Activated CD8-positive, alpha-beta T cell treated with anti-CD3 and anti-CD28 coated beads for 36 hours (primary cell): ENCODE measurements at places on chromosomes 7 and 10.

GRCh38 chr7:107726356-107727130 lies 17.4 kb upstream of the CBLL1 start:
- DNase-seq = no peak

DNA sequence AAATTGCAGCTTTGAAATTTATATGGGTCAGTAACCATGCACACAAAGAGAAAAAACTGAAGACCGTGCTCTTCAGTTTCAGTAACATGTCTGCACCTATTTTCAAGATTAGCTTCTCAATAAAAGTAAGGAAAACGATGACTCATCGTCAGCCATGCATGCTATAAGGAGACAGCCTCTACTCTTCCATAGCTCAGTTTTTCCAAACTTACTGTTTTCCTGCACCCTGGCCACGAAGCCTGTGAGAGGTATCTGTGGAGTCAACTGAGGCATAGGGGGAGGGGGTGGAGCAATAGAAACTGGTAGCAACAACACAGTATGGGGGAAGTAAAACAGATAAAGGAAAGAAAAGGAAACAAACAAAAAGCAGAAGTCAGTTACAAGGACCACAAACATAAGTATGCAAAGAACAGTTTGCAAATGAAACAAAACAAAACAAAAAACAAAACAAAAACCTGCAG lies 58.0 kb downstream of the PDSS1 start:
- no peak for DNase-seq

DNA sequence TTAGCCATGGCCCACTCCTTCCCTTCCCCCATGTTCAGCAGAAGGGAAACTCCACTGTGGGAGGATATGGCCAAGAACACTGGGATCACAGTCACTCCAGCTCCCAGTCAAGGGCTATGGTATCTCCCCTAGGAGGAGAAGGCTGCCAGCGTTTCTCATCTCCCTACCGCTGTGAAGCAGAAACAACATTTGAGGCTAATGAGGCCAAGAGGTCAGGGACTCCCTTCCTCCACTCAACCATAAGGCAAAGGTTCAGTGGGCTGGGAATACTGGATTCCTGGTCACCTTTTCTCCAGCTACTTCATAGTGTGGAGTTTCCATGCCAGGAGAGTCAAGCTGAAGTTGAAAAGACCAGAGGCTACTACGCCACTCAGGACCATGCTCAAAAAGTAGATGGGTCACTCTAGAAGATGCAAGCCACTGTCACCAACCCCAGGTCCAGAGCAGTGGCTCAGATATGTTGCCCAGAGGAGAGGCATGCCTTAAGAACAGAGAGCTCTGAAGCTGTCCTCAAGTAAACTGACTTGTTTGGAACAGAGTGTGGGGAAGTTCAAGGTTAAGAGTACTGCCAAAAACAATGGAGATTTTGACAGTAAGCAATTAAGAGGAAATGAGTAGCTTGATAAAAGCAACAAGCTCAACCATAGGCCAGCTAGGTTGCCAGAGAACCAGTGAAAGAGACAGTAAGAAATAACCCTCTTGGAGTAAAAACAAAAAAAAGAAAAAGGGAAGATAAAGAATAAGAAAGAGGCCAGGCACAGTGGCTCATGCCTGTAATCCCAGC lies 3.8 kb upstream of the TMEM140 start:
- DNase-seq = no peak

DNA sequence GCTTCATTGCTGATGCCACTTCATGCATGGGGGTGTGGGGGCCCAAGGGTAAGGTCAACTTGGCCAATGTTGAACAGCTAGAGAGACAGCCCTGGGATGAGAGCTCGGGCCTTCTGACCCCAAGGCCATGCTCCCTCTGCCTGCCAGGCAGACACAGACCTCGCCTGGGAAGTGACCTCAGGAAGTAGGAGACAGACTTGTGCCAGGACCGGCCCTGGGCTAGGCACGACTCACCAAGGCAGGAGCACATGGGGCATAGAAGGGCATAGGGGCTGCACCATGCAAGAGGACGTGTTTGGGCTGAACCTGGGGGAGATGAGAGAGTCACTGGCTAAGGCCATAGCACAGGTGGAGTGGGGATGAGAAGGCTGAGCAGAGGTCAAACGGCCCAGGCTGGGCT lies 27.1 kb downstream of the ZCCHC24 start:
- no peak for DNase-seq

DNA sequence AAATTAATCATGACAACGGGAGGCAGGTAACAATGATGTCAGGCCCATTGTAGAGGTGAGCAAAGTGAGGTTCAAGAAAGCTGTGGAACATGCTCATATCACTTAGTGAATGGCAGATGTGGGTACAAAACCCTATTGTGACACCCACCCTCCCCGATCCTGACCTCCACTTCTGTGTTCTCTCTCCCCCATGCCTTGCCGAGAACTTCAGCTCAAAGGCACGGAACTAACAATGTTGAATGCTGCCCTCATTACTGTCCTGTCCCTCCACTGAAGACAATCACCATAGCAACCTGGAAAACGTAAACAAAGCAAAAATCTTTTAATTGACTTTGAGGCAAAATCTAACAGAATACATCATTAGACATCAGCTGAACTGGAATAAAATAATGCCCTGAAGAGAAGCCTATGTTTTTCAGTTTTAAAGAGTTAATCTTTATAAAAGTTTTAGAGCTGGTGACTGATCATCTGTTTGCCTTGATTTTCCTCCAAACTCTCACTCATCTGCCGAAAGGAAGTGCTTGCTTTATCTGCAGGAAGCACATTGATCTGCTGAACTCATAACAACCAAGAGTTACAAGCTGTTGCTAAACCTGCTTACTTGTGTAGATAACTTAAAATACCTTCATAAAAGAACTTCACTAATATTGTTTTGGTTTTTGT lies 133.6 kb downstream of the CUBN start:
- no peak for DNase-seq

DNA sequence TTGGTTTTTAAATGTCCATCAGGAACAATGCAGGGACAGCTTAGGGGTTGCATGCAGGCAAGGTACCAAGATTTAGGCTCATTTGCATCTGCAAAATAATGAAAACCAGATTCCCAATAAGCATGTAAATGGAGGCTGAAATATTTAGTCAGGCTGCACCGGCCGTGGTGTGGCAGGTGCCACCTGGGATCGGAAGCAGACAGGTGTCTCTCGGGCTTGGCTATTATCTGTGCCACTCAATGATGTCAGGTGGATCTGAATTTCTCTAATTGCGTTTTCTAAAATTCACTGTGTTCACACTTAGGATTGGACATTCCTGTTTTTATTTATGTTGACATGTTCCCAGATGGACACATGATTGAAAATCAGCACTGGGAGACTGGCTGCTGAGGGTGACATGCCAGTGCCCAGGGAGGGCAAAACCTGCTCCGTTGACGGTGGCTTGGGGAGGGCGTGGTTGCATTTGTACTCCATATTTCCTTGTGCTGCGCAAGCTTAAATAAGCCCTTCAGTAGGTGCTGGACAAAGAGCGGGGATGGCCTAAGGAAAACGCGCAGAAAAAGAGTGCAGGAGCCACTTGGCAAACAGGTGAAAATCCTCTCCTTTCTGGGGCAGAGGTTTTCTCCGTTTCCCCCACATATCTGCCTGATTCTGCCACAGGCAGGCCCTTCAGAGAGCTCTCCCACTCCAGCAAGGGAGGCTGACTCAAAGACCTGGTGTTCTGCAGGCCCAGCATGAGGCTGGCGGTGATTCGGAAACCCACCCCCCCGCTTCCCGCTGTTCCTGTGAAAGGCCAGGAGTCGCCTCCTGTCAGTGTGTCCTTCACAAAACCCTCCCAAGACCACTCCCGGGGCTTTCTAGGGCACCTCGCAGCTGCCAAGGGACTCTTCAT lies 142.5 kb downstream of the WDR37 start:
- no peak for DNase-seq

DNA sequence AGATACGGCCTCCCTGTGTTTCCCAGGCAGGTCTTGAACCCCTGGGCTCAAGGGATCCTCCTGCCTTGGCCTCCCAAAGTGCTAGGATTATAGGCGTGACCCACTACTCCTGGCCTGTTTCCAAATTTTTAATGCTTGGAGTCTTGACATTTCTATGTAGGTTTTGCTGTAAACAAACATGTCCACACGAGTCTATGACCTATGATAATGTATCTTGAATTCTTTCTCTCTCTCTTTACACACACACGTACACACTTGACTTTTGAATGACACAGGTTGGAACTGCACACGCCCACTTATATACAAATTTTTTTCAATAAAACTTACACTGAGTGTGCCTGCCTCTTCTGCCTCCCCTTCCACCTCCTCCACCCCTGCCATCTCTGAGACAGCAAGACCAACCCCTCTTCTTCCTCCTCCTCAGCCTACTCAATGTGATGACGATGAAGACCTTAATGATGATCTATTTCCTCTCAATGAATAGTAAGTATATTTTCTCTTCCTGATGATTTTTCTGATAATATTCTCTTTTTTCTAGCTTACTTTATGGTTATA lies 44.1 kb upstream of the LAMB1 start:
- DNase-seq = no peak

DNA sequence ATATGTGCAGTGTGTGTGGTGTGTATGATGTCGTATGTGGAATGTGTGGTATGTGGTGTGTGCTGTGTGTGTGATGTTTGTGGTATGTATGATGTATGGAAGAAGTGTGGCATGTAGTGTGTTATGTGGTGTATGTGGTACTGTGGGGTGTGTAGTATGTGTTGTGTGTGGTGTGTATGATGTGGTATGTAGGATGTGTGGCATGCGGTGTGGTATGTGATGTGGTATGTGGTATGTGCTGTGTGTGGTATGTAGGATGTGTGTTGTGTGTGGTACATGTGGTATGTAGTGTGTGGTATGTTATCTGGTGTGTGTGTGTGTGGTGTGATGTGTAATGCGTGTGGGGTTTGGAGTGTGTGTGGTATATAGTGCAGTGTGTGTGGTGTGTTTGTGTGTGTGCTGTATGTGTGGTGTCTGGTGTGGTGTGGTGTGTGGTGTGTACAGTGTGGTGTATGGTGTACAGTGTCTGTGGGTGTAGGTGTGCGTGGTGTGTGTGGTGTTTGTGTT lies 129.6 kb downstream of the ATP6V0E2 start:
- no peak for DNase-seq

GRCh38 chr10:43055991-43056567 lies 20.8 kb upstream of the RET start:
- DNase-seq = no peak

DNA sequence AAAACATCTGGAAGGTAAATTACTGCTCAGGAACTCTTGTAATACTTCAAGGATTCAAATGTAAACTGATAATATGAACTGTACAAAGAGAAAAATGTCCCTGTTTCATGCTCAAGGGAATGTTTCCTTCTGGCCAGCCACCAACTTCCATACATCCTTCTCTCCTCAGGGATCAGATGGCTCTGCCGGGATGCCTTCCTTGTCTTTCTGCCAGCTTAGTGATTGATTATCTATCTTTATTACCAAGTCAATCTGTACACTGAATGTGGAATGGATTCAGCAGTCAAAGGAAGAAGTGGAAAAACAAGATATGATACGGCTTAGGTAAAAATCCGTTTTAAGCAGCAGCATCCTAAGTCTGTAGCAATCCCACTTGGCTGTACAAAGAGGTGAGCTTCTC lies 178.3 kb downstream of the PTN start:
- no peak for DNase-seq

- no peak for DNase-seq
Measured at GRCh38 chr10:71965623-71966022, 1.4 kb downstream of the CHST3 start.

DNA sequence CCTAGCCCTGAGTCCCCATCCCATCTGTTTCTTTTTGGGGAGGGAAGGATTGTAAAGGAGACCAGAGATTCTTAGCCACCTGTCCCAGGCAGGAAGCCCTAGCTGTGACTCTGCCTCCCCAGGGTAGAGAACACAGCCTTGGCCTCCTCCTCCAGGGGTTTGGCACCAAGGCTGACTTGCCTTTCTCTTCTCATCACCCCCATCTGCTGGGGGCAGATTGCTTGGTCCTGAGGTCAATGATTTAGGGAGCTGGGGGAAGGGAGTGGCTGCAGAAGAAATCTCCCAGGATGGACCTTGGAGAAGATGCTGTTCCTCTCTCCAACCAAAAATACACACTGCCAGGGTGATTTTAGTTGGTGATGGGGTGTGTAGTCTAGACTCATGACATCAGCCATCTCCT lies 2.6 kb upstream of the MNX1 start:
- DNase-seq = no peak

DNA sequence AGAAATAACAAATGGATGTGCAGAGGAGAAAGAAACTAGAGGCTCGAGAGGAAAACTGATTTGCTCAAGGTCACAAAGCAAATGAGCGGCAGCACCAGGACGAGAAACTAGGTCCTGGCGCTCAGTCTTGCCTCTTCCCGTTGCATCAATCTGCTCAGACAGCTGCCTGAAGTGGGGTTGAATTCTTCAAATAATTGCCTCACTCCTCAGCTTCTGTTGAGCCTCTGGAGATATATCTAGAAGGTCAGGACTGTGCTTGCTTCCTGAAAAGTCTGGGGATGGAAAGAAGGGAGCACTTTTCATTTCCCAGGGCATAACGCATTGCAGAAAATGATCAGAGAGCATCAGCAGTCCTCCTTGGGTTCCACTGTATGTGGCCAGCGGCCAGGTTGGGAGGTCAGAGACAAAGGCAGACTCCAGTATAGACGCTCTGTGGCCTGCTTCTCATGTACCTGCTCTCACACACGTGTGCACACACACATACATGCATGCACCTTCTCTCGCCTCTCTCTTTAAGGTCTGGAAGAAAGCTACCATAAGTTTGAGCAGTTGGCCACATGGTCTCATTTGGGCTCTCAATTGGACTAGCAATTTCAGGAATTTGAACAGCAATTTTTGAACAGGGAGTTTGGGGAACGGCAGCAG lies 83.7 kb upstream of the DUSP5 start:
- no peak for DNase-seq

DNA sequence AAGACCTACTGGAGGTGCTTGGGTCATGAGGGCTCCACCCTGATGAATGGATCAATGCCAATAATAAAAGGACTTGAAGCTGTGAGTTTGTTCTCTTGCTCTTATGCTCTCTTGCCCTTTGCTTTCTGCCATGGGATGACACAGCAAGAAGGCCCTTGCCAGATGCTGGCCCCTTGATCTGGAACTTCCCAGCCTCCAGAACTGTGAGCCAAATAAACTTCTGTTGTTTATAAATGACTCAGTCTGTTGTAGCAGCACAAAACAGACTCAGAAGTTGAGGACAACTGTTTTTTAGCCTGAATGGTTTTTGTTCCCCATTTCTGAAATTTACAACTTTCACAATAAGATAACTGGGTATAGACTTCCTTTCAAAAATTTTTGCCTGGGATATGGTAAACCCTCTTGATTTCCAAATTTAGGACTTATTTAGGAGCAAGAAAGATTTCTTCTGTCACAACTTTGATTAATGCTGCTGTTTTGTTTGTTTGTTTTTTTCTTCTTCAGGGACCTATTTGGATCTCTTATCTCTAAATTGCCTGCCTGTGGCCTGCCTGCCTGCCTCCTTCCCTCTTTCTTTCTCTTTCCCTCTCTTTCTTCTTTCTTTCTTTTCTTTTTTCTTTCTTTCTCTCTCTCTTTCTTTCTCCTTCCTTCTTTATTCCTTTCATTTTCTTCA lies 12.1 kb downstream of the ENTPD1 start:
- no peak for DNase-seq
